ENCODE measurements at places on chromosomes 16 and 17.

GRCh38 chr16:12798846-12799245 lies 4.8 kb downstream of the CPPED1 start:
- DNase-seq = no peak

- DNase-seq = no peak
These were observed 168.5 kb downstream of the UTP18 start for GRCh38 chr17:51428668-51429495.

- DNase-seq = no peak
These were observed 6.9 kb downstream of the MYCBPAP start for GRCh38 chr17:50514936-50515702.

DNA sequence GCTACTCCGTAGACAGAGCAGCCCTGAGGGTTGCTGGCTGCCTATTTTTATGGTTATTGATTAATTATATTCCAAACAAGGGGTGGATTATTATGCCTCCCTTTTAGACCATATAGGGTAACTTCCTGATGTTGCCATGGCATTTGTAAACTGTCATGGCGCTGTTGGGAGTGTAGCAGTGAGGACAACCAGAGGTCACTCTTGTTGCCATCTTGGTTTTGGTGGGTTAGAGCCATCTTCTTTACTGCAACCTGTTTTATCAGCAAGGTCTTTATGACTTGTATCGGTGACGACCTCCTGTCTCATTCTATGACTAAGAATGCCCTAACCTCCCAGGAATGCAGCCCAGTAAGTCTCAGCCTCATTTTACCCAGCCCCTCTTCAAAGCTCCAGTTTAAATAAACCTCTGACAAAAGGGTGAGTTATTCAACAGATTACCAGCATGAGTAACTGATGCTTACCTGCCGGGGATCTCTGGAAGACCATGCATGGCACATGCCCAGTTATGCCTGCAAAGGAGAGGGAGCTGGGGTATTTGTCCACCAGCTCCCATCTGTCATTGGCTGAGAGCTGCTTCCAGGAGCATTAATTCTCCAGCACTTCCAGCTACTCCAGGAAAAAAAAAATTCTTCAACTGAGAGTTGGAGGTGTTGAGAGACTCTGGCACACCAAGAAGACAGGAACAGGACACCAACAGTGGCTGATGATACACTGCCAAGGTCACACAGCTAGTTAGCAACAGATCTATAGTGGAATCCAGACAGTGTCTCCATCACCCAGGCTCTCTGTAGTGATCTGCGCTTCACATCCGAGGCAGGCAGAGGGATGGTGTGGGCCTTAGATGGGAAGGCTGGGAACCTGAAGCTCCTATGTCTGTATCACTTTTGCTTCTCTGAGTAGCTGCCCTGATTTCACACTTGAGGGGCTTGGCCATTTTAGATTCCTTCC lies 36.6 kb upstream of the IL21R start:
- no peak for DNase-seq

DNA sequence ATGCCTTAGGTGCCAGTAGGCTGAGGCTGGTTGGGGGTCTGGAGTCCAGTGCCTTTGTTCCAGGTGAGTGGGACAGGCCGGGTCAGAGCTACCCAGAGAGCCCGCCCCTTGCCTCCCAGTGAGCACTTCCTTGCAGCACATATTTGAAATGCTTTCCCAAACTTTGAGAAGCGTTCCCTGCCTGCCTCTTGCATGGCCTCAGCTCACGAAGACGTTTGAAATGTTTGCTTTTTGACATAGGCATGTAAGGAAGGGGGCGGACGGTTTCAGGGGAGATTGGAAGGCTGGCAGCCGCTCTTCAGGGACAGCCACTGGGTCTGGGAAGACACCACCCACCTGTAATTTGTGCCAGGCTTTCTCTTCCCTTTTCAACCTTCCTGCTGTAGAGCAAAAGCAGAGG lies 5.1 kb upstream of the FOXL1 start:
- DNase-seq = no peak

GRCh38 chr16:88008840-88009239 lies 57.6 kb downstream of the BANP start:
- no peak for DNase-seq
